ENCODE measurements at places on chromosomes 13 and 19.

DNA sequence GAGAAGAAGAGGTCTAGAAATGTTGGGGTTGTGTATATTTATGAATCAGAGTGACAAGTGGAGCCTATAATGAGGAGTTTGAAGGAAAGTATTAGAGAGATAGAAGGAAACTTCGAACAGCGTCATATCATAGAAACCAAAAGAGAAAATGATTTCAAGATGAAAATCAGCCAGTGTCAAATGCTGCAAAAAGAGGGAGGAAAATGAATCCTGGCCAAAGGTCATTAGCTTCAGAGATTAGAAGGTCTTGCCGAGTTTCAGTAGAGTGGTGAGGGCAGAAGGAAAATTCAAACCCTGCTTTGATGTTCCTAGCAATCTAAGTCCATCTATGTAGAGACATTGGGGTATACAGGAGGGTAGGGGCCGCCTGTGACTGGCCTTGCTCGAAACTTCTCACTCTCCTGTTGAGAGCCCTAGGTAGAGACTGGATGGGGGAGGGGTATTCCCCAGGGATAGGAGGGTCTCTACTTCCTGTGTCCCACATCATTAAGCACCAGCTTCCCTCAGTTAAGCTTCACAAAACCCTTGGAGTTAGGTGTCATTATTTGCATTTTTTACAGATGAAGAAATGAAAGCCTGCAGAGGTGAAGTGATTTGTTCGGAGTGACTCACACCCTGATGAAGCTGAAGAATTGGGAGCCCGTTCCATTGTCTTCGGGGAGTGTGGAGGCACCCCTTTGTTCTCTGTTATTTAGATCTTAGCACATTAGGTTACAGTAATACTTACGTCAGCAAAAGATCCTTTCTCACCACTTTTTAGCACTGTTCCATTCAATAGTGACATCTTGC, 62.8 kb downstream of the FGF9 start:
- no peak for DNase-seq

- no peak for DNase-seq
Observed at GRCh38 chr13:91357613-91358386, 10.3 kb downstream of the MIR17HG start.

- DNase-seq, result no peak
Observed at GRCh38 chr19:3748965-3749364, 12.5 kb downstream of the APBA3 start.

- no peak for DNase-seq
Observed at GRCh38 chr13:111316161-111316730, 4.2 kb upstream of the TEX29 start.

DNA sequence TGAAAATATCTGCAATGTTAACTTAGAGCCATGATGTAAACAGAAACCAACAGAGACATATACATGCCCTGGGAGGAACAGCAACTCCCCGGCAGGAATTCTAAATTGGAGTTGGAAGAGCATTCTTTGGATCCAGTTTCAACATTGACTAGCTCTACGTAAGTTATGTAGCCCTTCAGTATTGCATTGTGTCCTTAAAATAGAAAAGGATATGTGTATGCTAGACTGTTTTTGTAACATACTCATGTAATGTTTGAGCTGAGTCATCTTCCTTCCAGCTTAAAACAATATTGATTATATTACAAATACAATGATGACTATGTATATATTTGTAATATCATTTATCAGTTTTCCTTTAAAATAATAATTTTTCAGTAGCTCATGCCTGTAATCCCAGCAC, 1422.2 kb upstream of the PCDH20 start:
- DNase-seq, result no peak

- no peak for DNase-seq
Observed at GRCh38 chr13:93771227-93771626, 544.6 kb downstream of the GPC6 start.

DNA sequence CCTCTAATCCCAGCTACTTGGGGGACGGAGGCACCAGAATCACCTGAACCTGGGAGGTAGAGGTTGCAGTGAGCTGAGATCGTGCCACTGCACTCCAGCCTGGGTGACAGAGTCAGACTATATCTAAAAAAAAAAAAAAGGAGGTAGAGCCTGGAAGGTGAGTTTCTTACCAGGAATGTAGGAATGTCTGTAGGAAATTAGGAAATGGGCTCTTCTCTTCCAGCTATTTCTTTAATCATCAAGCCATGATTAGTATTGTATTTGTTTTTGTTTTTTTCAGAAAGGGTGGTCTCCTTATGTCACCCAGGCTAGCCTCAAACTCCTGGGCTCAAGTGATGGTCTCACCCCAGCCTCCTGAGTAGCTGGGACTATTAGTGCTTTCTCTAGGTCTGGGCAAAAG, 26.3 kb upstream of the SERP2 start:
- no peak for DNase-seq

DNA sequence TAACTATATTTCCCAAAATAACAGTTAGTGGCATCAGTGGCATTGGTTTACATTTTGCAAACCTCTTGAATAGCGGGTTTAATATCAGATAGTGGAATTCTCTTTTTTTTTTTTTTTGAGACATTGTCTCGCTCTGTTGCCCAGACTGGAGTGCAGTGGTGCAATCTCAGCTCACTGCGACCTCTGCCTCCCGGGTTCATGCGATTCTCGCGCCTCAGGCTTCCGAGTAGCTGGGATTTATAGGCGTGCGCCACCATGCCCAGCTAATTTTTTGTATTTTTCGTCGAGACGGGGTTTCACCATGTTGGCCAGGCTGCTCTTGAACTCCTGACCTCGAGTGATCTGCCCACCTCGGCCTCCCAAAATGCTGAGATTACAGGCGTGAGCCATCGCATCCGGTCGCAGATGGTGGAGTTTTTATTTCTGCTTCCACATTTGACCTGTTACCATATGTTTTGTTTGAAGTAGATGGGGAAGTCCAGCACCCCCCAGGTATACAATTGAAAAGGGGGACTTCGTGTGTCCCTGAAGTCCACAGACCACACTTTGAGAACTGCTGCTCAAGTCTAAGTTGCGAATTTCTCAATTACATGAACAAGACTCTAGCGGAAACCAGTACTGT, 40.5 kb upstream of the XPO4 start:
- DNase-seq, result no peak

DNA sequence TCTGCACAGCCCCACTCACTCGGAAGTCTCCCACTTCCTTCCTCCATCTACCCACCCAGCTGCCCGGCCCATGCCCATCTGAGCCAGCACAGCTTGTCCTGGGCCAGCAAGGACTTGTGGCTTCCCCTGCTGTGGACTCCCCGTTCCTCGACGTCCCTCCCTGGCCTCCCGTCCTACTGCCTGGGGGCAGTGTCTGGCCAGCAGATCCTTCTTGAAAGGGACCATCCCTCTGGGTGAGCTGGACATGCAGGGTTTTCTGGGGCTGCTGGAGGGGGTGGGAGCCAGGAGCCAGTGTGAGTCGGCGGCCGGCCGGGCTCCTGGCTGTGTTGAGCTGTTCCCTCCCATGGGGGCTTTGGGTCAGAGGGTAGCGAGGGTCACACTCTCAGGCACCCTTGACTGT, 26.7 kb downstream of the CRTC1 start:
- no peak for DNase-seq

DNA sequence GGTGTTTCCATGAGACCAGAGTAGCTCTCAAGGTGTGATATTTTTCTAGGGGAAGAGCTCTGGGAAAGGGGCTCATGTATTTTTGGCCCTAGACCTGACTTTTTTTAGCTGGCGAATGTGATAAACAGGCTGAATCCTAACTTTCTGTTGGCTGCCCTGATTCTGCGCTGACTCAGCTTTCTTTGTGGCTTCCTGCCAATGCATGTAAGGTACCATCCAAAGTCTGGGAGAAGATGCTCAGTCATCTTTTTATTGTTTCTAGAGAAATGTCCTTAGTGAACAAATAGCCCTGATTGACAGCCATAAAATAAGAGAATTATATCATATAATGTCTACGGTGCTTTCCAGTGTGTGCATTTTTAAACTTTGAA, 113.6 kb upstream of the MBNL2 start:
- DNase-seq, result no peak

GRCh38 chr13:79771493-79771892, 290.5 kb downstream of the NDFIP2 start:
- DNase-seq, result no peak

DNA sequence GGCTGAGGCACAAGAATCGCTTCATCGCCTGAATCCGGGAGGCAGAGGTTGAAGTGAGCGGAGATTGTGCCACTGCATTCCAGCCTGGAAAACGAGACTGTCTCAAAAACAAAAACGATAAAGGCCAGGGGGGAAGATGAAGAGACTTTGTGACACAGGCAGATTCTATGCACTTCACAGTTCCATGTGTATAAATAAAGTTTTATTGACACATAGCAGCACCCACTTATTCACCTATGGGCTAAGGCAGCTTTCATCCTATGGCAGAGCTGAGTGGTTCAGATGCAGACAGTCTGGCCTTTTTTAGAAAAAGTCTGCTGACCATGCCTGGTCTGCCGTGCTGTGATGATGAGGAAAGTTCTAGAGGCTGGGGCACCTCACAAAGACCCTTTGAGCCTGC, 5.6 kb downstream of the LMNB2 start:
- DNase-seq, result no peak

DNA sequence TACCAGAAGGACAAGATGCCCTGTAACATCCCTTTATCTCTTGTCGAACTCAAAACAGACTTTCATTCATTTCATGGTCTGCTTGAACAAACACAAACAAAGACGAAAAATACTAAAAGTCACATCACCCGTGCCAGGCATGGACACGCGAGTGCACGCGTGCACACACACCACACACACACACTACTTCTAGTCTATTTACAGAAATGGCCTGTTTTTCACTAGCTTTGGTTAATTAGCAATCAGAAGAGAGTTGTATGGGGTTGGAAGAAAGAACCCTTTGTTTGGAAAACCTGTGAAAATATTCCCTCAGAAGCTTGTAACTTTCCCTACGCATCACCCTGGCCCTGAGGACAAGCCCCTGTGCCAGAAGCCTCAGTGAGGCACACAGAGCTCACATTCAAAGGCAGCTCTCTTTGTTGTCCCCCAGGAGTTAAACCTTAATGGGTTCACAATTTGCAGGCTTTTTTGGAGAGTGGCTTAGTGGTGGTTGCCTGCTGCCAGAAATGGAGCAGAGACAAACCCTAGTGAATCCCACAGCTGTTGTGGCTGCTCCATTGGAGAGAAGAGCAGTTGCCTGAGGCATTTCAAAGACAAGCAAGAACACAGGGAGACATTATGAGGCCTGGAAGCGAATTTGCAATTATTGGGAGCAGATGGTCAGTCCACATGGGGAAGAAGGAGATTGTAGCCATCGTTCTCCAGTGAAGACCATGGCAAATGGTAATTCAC, 55.9 kb downstream of the STARD13 start:
- DNase-seq, result no peak

GRCh38 chr19:13120817-13121216, 2.8 kb downstream of the NACC1 start:
- no peak for DNase-seq

DNA sequence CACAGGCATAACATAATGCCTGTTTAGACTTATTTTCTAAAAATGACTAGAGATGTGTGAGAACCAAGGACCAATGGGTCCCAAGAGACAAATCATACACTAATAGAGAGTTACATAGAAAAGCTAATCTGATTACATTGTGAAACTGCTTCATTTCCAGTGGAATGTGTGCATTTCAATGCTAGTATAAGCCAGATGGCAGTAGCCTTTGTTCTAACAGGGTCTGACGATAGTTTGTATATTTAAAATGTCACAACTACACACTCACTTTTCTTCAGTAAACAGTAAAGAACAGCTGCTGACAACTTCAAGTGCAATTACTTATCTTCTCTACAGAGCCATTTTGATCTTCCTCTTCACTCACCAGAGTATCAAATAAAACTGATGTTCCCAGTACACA, 4.3 kb upstream of the SLITRK5 start:
- DNase-seq, result no peak

GRCh38 chr19:13790354-13790753, 4.9 kb upstream of the ZSWIM4 start:
- no peak for DNase-seq
